ENCODE measurements at places on chromosomes 16 and 17.

- DNase-seq = no peak
These were observed 146.1 kb downstream of the GAS7 start for GRCh38 chr17:10052106-10052813.

DNA sequence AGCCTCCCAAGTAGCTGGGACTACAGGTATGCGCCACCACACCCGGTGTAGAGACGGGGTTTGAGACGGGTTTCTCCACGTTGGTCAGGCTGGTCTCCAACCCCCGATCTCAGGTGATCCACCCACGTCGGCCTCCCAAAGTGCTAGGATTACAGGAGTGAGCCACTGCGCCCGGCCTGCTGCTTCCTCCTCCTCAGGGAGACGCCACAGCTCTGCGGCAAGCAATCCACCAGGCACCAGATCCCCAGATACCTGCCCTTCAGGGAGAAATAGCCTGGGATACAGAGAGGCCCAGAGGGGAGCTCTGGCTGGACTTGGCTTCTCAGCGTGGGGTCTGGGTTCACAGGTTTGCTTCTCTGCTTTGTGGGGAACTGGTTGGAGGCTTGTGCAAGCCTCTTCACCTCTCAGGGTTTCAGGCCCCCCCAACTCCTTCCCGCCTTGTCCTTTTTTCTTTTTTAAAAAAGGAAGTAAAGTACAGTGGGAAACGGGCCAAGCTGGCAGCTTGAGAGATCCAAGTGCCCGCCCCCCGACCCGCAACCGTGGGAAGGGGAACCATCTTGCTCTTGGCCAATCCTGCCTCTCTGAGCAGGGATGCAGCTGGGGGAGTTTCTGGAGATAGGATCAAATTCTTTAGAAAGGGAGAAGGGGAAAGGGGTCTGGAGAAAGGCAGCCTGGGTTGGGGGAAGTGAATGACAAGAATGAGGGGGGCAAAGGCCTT, 2.6 kb upstream of the SPHK1 start:
- no peak for DNase-seq

DNA sequence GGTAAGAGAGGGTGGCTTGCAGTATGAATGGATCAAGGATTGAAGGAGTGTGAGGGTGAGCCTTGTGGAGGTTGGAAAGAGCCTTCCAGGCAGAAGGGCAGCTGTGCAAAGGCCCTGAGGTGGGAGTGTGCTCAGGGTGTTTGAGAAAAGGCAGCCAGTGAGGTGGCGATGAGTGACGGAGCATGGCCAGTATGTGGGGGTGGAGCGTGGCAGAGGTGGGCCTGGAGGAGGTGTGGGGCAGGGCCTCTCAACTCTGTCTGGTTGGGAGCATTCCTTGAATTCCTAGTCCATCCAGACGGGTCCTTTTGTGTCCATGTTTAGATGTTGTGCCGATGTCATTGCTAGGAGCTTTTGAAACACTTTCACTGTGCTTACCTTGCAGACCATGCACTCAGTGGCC, 51.3 kb downstream of the EPN2 start:
- DNase-seq = no peak

- no peak for DNase-seq
These were observed 20.3 kb downstream of the CLUH start for GRCh38 chr17:2691069-2691871.

DNA sequence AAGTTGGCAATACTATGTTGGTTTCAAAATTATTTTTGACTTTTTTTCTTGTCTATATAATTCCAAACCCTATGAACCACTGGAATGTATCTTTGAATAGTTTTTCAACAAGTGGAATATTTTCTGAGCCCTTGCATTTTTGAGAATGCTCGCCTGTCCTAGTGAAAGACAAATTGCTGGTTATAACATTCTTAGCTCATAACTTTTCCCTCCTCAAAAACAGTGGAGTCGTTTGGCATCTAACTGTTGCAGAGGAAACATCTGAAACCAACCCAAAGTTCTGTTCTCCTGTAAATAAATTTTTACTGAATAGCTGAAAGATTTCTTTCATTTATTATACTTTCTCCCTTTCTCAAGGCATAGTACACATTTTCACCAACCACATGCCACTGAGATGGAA, 11.3 kb upstream of the COX10 start:
- no peak for DNase-seq

DNA sequence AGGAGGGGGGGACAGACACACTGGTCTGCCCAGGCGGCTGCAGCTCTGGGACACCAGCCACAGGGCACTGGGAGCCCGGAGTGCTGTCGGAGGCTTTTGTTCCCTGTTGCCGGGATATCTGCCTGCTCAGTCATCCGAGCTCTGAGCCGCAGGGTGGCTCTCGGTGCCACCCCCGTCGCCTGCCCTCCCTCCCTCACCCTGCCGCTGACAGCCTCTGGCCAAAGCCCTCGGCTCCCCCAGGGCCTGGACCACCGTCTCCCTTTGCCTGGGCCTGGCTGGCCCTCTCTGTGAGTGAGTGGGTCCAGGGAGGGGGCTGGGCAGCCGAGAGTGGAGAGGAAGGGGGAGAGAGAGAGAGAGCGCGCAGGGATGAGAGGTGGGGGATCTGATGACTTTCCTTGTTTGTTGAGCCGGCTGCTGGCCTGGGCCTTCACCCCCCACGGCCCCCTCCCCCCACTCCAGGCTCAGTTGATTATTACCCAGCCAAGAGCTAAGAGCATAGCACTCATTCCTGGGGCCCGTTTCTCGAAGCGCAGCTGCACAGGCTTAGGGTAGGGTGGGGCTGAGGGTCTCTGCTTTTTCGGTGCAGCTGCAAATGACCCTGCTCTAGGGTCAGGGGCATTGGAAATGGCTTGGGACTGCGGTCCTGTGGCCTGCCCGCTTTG, 2.7 kb downstream of the FOXJ1 start:
- DNase-seq = no peak

GRCh38 chr17:70945386-70945785, 776.1 kb downstream of the KCNJ2 start:
- no peak for DNase-seq

DNA sequence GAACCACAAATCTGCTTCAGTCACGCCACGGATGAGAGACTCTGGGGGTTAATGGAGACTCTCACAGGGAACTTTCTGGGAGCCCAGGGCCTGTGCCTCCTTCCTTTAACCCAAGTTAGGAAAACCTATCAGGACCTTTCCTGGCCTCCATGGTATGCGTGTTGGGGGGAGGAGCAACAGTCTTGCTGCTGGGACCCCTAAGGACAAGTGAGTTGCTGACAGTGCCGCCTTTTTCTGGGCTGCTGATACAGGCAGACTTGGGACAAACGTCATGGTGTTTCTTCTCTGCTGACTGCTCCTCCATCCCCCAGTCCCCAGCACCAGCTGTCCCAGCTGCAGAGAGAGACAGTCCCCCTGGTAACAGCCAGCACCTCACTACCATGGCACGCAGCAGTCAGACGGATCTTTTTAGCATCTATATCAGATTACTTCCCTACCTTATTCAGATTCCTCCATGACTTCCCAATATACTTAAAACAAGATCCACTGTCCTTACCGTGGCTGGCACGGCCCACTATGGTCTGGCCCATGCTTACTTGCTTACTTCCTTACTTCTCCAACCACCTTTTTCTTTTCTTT, 6.5 kb downstream of the DPEP2NB start:
- DNase-seq = no peak
